ENCODE measurements at places on chromosomes 4 and X.
A peak's percentile ranks its signal among the peaks of the same experiment; 100 is the strongest.

DNA sequence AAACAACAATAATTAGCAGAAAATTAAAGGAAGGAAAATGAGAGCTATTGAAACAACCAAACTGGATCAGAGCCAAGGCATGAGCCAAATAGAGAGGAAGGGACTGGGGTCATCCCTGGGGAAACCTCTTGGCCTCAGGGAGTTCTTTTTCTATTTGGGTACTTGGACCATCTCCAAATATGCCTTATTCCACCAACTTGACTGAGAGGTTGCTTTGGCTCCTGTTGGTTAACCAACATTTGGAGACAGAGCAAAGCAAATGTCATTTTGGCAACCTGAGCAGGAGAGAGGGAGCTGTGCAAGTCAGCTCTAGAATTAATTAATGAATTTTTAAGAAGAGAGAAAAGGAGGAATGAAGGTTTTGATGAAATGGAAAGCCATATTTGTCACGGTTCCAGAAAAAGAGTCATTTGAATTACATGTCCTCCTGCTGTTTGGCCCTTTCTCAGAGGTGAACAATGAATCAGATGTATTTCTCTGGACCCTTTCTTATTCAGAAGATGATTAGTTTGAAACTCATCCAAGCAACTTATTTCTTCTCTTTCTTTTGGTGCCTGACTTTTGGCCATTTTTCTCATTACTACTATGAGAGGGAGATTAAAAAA, 119.1 kb downstream of the CNKSR2 start:
- no peak for DNase-seq

GRCh38 chr4:76948443-76949275, 893 bp upstream of the SEPTIN11 start:
- no peak for DNase-seq

DNA sequence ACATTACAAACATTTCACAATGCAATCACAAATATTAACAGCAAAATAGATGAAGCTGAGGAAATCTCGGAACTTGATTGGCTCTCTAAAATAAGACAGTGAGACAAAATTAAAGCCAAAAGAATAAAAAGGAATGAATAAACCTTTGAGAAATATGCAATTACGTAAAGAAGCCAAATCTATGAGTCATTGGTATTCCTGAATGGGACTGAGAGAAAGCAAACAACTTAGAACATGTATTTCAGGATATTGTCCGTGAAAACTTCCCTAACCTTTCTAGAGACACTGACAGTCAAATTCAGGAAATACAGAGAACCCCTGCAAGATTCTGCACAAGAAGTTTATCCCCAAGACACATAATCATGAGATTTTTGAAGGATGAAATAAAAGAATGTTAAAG, 48.4 kb upstream of the SPANXN2 start:
- no peak for DNase-seq

GRCh38 chr4:145828802-145829485, 109.7 kb downstream of the ZNF827 start:
- no peak for DNase-seq

- DNase-seq, result no peak
Observed at GRCh38 chr4:144578681-144579080, 67.3 kb upstream of the HHIP start.

GRCh38 chrX:48715876-48716502, 19.5 kb downstream of the SUV39H1 start:
- no peak for DNase-seq

GRCh38 chr4:5050520-5051277, 581 bp upstream of the STK32B start:
- peak; percentile 74 for DNase-seq

DNA sequence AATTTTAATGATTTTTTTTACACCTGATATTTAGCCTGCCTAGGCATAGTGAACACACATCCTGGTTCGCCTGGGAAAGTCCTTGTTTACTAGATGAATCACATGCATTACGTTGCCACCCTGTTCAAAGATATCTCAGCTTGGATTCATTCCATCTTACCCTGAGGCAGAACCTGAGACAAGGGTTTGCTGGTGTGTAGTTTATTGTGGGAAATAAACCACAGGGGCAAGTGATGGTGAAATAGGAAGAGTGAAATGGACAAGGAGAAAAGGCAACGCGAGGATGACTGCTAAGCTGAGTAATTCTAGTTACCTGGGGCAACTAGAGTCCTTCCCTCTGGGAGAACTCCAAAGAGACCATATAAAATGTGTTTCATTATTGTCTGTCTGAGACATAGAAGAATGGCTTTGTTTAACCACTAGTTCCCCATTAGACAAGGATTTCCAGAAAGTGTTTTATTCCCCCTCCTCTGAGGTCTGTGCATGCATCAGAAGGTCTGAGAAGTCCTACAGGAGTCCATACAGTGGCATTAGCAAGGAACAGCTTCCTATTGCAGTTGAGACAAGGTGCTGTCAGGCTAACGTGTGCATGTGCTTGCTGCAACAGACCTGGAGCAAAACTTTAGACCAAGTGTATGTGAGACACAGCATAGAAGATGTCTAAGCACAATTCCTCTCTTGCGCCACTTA, 797.3 kb upstream of the FRG1 start:
- no peak for DNase-seq

- no peak for DNase-seq
Observed at GRCh38 chrX:34371754-34372153, 239.6 kb upstream of the FAM47A start.

- no peak for DNase-seq
Observed at GRCh38 chr4:8910100-8910821, 38.6 kb upstream of the HMX1 start.

GRCh38 chr4:175413561-175413960, 398.5 kb downstream of the GPM6A start:
- no peak for DNase-seq

- no peak for DNase-seq
Observed at GRCh38 chrX:1536712-1537030, 314 bp downstream of the P2RY8 start.

- no peak for DNase-seq
Observed at GRCh38 chrX:154305541-154306205, 10.1 kb downstream of the TKTL1 start.

- no peak for DNase-seq
Observed at GRCh38 chrX:154655786-154656185, 2.4 kb upstream of the CTAG2 start.

DNA sequence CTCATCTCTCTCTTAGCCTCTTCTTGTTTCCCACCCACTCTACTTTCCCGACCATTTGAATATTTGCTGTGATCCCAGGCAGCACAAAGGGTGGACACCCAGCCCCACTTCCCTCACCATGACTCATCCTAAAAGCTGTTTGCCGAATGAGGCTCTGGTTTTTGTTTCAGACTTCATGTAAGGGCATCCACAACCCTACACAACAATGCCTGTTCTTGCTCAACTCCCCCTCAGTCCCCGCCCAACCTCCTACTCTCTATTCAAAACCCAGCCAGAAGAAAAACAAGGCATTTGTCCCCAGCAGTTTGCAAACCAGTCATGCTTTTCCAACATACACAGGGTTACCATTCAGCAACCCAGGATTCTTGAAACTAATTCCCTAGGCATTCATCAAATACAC, 516.5 kb upstream of the CNKSR2 start:
- DNase-seq, result no peak

- DNase-seq, result no peak
Observed at GRCh38 chrX:153631907-153632594, 15.0 kb upstream of the DUSP9 start.

- no peak for DNase-seq
Observed at GRCh38 chrX:23334521-23334847, 165 bp upstream of the PTCHD1 start.

DNA sequence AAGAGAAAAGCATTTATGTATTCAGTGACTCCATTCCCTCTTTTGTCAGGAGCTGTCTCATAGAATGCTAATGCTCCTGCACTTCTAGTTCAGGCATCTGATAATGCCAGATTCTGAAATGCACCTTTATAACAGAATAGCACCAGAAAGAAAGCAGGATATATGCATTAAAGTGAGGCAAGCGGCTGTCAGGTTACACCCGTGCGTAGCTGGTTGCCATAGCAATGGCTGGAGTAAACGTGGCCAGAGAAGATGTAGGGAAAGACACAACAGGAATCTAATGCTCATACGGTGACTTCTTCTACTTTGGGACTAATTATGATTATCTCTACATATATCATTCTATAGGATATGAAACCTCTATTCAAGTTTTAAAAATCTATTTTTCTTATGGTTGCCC, 5.9 kb downstream of the EMCN start:
- no peak for DNase-seq

- DNase-seq, result no peak
Observed at GRCh38 chrX:55026143-55026542, 4.6 kb downstream of the ALAS2 start.

- DNase-seq, result no peak
Observed at GRCh38 chrX:141619336-141619735, 29.8 kb downstream of the SPANXA2 start.

GRCh38 chr4:145507636-145508035, 26.0 kb downstream of the SMAD1 start:
- no peak for DNase-seq

- no peak for DNase-seq
Observed at GRCh38 chr4:167642250-167642649, 408.0 kb upstream of the SPOCK3 start.

GRCh38 chrX:150887906-150888465, 10.5 kb downstream of the CD99L2 start:
- DNase-seq, result no peak
